NCI-H1436 (cell line): ENCODE measurements at places on chromosomes 2 and 18.

DNA sequence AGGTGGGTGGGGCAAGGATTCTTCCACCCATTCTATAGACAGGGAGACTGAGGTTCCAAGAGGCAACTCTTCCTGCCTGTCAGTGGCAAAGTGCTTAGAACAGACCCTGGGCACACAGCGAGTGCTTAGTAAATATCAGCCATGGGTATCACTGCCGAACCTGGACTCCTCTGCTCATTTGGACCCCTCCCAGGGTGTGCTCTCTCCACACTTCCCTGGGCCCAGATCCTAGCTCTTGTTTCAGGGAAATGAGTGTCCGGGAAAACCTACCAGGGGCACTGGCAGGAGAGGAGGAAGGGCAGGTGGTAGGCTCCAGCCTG lies 136.3 kb downstream of the CYP26B1 start:
- DNase-seq: no peak

- DNase-seq: no peak
Observed at GRCh38 chr2:28869494-28870145, 489 bp downstream of the TRMT61B start.

DNA sequence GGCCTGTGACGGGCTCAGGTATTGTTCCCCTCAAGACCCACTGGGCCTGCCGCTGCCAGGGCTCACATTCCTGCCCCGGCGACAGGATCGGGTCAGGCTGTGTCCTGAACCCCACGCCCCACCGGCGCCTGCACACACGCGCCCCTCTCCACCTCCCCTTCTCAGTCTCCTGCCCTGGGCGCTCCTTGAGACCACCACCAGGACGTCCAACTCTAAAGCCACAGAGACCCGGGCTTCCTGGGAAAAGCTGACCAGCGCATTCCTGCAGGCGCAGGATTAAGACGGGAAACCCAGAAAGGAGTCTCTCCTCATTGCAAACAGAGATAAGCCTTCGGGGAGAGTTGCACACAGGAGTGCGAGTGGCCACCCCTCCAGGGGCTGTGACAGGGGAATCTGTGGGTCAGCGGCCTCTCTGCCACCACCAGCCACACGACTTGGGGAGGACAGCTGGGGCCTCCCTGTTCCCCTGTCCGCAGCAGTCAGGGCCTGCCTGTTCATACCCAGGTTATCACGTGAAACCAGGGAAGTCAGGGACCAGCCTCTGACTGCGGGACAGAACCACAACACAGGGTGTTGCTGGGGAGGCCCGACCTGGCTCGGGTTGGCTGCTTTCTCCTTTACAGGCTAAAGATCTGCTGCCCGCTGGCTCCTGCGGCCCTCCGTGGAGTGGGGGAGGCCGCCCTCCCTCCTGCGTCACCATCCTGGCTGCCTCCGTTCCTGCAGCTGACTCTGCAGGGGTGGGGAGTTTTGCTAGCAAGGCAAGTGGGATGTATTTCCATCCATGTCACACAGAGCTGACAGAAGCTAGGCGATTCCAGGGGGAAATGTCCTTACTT lies 88.8 kb downstream of the ZCCHC2 start:
- DNase-seq: no peak

DNA sequence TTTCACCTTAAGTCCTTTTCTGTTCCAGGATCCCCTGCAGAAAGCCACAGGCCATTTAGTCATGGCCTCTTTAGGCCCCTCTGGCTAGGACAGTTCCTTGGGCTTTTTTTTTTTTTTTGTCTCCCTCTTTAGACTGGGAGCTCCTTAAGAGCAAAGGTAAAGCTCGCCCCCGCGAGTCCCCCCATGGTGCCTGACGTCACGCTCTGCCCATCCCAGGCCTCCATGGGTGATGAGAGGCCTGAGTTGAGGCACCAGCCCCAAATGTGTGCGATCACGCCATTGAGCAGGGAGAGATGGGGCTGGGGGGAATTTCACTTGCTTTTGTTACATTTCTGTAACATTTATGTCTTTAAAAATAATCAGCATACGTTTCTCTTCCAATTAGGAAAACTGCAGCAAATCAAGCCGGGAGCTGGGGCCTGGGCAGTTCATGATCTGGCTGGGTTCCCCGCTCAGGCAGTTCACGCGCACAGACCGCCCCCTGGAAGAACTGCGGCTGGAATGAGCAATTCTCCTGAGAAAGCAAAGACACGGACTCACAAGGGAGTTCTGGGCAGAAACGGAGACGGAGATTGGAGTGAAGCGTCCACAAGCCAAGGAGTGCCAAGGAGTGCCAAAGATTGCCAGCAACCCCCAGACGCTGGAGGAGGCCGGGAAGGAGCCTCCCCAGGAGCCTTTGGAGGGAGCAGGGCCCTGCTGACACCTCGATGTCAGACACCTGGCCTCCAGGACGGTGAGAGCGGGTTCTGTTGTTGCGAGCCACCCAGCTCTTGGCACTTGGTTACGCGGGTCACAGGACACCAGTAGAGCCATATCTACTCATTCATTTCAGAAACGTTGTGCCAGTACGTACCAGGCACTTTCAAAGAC lies 108.4 kb upstream of the ODC1 start:
- DNase-seq: no peak

DNA sequence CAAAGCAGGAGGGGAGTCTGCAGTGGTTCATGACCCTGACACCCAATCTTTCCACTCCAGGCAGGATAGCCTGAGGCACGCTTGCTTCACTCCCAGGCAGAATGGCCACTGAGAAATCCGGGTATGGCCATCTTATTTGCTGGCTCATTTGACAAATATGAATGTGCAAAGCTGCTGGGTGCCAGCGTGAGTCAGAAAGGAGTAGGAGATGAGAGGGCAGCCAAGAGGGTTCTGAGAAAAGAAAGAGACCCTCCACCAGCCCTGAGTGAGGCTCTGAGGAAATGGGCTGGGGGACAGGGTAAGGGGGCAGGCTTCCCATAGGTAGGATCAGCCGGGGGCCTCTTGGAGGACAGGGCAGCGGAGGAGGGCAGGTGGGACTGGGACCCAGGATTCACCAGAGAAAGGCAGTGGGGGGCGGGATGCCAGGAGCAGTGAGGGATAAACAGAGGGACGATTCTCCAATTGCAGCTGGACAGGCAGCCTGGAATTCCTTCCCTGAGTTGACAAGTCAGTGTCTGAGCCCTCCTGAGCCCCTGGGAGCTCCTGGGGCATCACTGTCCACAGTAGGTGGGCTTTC lies 15.2 kb downstream of the RAMP1 start:
- no peak for DNase-seq

DNA sequence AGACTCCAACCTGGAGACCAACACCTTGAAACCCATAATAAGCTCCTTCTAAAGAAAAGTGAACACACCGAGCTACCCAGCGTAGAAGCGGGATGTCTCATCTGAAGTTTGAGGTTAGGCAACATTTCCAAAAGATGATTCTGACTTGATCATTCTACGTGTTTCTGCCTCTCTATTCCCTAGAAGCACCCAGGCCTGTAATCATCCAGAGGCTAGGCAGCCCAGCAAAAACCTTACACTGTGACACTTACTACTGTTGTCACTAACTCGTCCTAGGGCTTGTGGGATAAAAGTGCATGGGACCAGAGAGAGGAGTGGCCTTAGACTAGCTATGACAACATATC lies 1.4 kb downstream of the ZBTB14 start:
- no peak for DNase-seq

- no peak for DNase-seq
Observed at GRCh38 chr2:57479981-57480380, 566.6 kb upstream of the VRK2 start.

GRCh38 chr2:98643496-98644100 lies 35.2 kb downstream of the UNC50 start:
- no peak for DNase-seq

DNA sequence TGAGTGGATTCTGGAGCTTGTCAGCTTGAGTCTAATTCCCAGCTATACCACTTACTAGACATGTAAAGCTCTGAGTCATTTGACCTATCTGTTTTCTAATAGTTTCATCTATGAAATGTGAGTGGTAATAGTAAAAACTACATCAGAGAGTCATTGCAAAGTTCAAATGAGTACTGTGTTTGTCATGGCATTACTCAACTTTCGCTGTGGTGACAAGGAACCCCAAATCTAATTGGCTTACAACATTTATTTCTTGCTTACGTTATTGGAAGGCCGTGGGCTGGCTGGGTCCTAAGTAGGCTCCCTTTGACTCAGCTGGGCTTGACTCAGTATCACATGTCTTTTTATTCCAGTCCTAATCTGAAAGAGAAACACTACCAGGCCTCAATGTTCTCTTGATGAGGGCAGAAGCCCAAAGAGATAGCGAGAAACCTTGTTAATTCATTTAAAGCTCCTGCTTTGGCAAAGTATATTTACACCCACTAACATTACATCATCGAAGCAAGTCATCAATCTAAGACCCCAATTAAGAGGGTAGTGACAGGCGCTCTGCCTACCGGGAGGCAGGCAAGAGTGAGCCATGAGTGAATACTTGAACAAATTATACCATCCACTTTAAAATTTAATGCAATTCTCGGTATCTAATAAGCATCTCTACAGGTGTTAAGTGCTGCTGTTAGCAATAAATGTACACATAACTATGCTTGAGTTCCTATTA lies 431.8 kb upstream of the SPHKAP start:
- peak; percentile 83 for DNase-seq

GRCh38 chr2:237473878-237474441 lies 13.1 kb upstream of the MLPH start:
- DNase-seq: no peak
